ENCODE measurements at places on chromosomes 1 and 21. TPM values are rescaled to one million over a fixed set of nuclear protein-coding genes. Genes with fewer than 3 reads are reported as not detected.

Gene TMEM79
- 5.5 TPM for total RNA-seq

Gene SIM2
- total RNA-seq: 11.5 TPM

Gene HSPG2
- 171 TPM for total RNA-seq

Gene SPRR2F
- not detected for total RNA-seq

Gene DDAH1
- 85.4 TPM for total RNA-seq

Gene S100A9
- 0.44 TPM for total RNA-seq

Gene AMY1B
- total RNA-seq: not detected

Gene GNAT2
- total RNA-seq: 0.44 TPM

Gene KDM5B
- 83.6 TPM for total RNA-seq

Gene INTS11
- total RNA-seq: 114 TPM

Gene CFAP141
- total RNA-seq: not detected

Gene SPTA1
- total RNA-seq: not detected

Gene CELA2A
- total RNA-seq: 0.72 TPM

Gene NLRP3
- total RNA-seq: 0.33 TPM

Gene RUSC1
- total RNA-seq: 77.9 TPM

Gene SERINC2
- total RNA-seq: 14.0 TPM

Gene EPHA10
- total RNA-seq: 2.8 TPM

Gene CD1C
- total RNA-seq: not detected

Gene PLEKHA6
- 5.5 TPM for total RNA-seq

Gene ARHGEF11
- total RNA-seq: 55.5 TPM

Gene CD53
- total RNA-seq: 0.49 TPM

Gene TRIM58
- not detected for total RNA-seq

Gene A3GALT2
- not detected for total RNA-seq

Gene EXTL1
- total RNA-seq: 0.10 TPM

Gene NHLH1
- 0.18 TPM for total RNA-seq
